ENCODE measurements at places on chromosomes 2 and 18.

GRCh38 chr2:134558208-134558830 lies 160.5 kb downstream of the TMEM163 start:
- DNase-seq: peak; percentile 62

- no peak for DNase-seq
These were observed 37.4 kb downstream of the PDIA6 start for GRCh38 chr2:10775021-10775780.

DNA sequence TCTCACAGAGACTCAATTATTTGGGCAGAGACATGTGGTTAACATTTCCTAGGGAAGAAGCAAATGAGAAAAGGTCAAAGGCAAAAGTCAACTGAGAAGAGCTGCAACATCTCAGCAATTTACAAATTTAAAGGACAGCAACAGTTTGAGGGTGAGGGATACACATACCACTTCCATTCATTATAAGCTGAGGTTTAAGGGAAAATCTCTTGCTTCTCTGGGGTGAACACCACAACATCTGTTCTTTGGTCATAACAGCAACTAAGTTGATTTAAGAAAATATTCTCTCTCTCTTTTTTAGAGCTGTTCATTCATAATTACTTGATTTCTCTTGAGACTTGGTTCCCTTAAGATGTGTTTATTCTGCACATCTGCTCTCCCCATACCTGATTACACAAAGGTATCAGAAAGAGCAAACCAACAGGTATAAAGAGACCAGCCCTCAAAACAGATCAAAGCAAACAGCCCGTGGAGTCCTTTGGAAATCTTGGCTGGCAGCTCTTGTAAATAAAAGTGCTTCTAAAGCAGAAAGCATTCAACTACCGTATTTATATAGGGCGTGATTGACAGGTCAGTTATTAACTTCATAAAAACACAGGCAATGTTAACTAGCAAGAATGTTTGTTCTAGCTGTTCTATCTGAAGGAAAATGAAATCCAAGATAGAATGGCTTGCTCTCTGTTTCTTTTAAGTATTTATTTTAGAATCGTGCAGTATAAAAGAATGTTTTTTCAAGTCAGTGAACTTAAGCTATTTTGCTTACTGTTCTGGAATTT lies 132.8 kb downstream of the THADA start:
- peak; percentile 86 for DNase-seq

DNA sequence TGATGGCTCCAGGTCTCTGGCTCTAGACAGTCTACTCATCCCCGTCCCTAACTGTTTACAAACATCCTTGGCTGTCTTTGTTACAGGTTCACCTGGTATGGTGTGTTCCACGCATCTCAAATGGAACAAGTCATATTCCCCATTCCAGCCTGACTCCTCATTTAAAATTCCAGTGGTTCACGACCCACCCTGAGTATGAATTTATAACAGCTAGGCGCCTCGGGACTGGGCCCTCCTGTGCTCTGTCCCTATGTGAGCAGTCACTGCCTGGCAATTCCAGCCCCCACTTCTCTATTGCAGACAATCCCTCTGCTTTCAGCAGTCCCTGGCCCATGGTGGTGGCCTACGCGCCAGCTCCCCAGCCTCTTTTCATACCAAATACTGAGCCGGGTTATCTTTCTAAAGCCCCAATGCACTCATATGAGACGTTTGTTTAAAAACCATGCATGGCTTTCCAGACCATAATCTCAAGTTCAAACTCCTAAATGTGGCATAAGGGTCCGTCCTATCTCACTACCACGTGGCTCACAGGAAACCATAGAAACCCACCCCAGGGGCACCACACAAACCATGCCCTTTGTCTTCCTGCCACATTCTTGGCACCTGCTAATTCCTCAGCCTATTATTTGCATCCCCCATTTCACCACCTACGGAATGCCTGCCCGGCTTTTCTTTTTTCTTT lies 1.6 kb downstream of the SERPINB8 start:
- no peak for DNase-seq

DNA sequence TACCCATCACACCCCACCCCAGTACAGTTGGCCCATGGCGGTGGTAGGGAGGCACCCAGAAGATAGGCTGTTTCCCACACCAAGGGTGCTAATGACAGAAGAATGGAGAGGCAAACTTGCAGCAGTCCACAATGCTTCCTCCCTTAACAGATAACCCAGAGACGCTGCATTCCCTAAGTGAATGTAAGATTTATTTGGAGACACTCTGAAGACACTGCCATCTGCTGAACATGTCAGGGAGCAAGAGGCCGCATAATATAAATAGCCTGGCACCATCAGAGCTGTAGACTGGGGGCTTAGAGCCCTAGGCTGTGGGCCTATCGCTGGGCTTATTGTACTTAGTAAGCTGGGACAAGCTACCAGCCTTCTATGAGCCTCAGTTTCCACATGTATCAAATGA lies 2.2 kb upstream of the IWS1 start:
- DNase-seq: no peak

- no peak for DNase-seq
These were observed 129.1 kb downstream of the PIEZO2 start for GRCh38 chr18:11020161-11020853.

DNA sequence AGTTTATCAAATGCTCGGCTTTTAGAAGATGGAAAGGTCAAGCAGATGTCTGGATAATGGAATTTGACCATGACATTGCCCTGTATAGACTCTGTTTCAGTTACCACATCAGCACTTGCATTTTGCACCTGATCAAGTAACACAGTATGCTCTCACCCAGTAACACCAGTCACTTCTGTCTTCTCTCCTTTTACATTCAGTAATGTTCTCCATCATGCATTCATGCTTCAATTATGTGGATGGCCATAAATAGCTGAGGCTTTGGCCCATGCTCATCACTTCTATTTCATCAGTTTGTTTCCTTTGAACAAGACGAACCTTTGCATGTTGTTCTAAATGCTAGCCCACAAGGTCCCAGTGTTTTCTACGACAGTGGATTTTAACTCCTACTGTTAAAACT lies 322.9 kb upstream of the ACVR2A start:
- no peak for DNase-seq

- DNase-seq: no peak
These were observed 57.8 kb downstream of the AFTPH start for GRCh38 chr2:64581777-64582539.

DNA sequence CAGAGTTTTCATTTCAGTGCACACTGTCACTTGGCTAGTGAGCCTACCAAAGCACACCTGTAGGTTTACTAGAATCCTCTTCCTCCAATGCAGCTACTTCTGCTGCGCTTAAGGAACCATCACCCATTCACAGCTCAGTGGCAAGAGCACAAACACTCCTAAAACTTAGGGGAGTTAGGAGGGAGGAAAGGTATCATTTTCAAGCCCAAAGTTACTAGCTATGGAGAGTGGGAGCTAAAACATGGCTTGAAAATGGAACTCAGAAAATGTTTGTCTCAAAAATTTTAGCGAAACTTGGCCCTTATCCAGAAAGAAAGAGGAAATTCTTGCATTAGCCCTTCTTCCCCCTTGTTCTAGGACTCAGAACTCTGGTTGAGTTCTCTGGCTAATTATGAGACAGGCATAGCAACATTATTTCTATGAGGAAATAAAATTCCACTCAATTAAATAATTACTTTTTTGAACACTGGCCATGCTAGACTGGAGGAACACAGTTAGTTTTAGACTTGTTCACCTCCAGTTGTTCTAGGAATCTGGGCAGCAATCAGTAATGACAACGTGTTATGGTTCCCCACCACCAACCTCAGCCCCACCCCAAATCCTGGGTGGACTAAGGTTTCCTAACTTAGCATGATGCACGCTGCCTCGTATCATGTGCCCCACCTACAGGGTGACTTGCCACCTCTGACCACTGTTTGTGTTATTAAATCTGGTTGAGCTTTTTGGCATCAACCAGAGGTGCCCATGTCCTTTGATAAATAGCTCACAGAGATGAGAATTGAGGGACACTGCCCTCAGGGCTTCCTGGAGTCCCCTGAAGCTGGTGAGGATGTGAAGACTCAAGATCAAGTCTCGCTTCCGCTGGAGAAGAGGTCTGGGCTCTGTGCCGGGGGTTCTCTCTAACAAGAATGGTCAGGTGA lies 32.8 kb downstream of the LPIN2 start:
- no peak for DNase-seq

GRCh38 chr2:49843314-49843713 lies 689.0 kb upstream of the FSHR start:
- DNase-seq: peak; percentile 45

- DNase-seq: no peak
These were observed 246.1 kb downstream of the NRXN1 start for GRCh38 chr2:50785816-50786215.

DNA sequence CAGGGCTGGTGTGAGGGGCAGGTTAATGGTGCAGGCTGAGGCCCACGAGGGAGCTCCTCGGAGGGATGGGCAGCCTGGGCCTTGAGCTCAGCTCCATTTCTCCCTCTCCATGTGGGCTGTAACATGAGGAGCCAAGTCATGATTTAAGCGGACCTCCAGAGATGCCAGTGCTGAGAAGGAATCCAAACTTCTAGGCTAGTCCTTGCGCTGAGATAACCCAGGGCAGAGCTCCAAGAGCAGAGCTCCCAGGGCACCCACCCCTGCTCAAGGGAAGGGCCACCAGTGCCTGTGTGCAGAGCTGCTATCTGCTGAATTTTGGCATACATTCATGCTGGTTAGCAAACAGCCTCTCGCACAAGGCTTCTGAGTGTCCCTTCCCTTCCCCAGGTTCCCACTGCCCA lies 95.1 kb downstream of the MRO start:
- no peak for DNase-seq

- DNase-seq: no peak
These were observed 286.0 kb downstream of the ZEB2 start for GRCh38 chr2:144233733-144234541.

GRCh38 chr2:206031162-206031784 lies 54.7 kb downstream of the INO80D start:
- DNase-seq: no peak

GRCh38 chr2:157324331-157324843 lies 1.2 kb downstream of the ERMN start:
- DNase-seq: no peak

- DNase-seq: peak; percentile 80
These were observed 229.1 kb upstream of the SLC14A2 start for GRCh38 chr18:45386041-45386655.

DNA sequence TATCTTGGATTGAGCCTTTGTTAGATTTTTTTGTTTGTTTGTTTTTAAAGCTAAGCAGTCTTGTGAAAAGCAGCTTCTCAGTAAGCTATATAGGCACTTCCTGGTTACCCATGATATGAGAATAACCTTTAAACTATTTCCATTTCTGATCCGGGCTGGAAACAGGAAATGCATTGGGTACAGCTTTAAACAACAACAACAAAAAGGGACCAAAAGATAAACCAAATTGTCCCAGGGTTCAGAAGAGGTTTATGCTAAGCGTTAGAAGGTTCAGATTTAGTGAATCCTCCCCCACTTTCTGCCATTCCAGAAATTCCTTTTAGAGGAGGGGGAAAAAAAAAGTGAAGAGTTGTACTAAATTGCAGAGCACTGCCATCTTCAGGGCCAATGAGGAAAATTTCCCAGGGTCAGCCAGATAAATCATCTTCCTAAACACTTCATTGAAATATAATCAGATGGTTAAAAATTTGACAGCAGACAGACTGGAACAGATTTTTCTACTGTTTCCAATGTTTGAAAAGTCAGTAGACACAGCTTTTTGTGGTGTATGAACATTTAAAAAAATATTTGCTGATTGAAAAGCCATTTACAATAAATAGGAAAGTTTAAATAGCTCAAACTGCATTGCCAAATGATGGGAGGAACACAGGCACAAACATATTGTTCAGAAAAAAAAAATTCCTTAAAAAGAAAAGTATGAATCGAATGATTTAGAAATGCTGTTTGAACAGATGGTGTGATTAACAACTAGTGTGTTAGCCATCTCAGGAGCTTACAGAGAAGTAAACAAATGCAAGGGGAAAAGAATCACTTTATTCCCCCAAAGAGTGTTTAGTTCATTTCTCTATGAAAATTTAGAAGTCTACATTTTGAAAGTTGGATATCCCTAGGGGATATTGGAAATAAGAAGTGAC lies 189.9 kb upstream of the TANK start:
- DNase-seq: peak; percentile 90

GRCh38 chr2:215817046-215817445 lies 196.3 kb downstream of the MREG start:
- DNase-seq: no peak

DNA sequence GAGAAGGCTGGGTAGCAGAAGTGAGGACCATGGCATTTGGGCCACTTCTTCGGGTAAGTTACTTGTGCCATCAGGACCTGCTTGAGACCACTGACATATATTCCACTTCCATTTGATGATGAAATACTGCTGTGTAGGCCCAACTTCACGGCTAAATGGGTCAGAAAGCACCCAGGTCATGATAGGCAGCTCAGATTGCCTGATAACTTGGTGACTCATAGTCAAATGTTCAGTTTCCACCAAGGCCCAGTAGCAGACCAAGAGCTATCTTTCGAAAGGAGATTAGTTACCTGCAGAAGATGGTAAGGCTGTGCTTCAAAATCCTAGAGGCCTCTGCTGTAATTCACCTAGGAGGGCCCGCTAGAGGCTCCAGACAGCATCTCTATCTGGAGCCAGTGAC lies 31.8 kb upstream of the MEX3C start:
- no peak for DNase-seq

DNA sequence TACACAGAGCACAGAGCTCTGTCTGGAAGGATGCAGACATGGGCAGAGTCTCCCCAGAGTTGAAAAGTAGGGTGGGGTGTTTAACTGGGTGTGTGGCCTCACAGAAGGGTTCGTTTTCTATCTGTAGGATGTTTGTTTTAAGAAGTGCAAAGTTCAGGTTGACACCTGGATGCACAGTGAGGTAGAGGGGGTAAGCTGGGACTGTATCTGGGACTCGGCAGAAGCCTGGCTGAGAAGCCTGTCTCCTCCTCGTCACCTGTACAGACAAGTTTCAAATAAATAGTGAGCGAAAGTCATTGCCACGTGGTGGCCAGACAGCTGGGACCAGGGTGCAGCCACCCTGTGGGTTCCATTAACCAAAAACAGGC lies 145.9 kb downstream of the KLHL29 start:
- peak; percentile 8 for DNase-seq

DNA sequence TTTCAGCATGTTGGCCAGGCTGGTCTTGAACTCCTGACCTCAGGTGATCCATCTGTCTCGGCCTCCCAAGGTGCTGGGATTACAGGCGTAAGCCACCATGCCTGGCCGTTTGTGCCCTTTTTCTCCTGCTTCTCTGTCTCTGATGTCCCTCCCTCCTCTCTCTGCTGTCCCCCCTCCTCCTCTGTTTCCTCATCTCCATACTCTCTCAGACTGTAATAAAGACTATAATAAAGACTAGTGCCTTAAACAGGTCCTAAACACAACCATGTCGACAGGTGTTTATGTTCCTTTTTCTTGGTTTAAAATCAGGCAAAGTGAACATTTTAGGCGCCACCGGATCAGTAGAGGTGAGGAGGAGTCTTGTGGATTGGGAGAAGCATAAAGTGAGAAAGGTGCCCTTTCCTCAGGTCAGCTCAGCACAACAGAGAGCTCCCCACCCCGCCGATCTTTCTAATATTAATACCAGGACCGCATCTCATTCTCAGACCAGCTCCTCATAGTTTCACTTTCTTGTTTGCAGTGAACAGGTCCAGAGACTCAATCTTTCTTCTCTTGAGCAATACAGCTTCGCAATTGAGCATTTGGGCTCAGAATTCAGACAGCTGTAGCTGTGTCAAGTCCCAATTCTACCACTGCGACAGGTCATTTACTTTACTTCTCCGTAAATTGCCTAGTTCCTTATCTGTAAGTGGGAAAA lies 23.7 kb downstream of the TIMM21 start:
- DNase-seq: peak; percentile 45

GRCh38 chr2:44753552-44754285 lies 187.8 kb upstream of the SIX3 start:
- DNase-seq: no peak

Data from DMS53 (cell line).